ENCODE measurements at places on chromosomes 2 and 18. TPM values are rescaled to one million over a fixed set of nuclear protein-coding genes. Genes with fewer than 3 reads are reported as not detected.

ZNF892 gene
- total RNA-seq: 3.6 TPM

GRCh38 chr2:232980683-232981082, 32.4 kb downstream of the NGEF start:
- no peak for DNase-seq

- no peak for DNase-seq
These were observed 7.6 kb downstream of the DLX1 start for GRCh38 chr2:172092716-172093415.

DNA sequence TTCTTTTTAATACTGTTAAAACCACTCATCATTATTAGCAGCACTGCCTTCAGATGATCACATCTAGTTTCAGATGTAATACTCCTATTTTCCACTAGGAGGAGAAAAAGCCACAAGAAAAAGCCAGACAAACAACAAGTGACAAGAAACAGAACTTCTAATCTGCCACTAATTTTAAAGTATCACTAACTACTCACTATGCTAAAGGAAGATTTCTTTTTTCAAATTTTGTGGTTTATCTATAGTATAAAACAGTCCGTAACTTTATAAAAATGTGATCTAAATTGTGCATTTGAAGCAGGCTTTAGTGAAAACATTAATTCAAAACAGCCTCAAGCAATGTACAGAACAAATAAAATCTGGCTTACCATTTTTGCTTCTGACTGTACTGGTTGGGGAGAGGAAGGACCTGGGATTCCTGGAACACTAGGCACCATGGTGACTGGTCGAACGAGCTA, 56.8 kb downstream of the ATF2 start:
- DNase-seq: peak; percentile 43

GRCh38 chr2:73897240-73897583, 4.4 kb downstream of the ACTG2 start:
- DNase-seq: no peak
